Stimulated activated CD4-positive, alpha-beta T cell treated with anti-CD3 and anti-CD28 coated beads, Interleukin-4, amount 100 ng/mL, for 1 hour (primary cell): ENCODE measurements at places on chromosomes 5 and 9.

- no peak for DNase-seq
These were observed 63.6 kb downstream of the SUSD1 start for GRCh38 chr9:112111461-112111860.

DNA sequence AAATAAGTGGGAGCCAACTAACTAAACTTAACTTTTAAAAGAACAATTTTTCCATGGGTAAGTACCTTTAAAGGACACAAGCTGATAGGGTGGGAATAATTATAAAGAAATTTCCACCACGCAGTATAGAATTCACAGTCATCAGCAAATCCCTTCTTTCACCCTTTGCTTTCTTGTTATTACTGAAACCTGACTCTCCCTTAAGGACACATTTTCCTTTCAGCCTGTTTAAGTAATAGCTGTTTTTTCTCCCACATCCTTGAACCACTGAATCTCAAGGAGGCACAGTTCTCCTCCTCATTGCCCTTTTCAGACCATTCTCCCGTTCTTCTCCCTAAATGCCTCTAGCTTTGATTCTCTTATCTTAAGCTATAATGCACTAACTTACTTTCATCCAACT, 6.3 kb downstream of the C5orf15 start:
- DNase-seq, result no peak

GRCh38 chr5:5419291-5420210, 2.9 kb upstream of the ICE1 start:
- DNase-seq, result no peak

DNA sequence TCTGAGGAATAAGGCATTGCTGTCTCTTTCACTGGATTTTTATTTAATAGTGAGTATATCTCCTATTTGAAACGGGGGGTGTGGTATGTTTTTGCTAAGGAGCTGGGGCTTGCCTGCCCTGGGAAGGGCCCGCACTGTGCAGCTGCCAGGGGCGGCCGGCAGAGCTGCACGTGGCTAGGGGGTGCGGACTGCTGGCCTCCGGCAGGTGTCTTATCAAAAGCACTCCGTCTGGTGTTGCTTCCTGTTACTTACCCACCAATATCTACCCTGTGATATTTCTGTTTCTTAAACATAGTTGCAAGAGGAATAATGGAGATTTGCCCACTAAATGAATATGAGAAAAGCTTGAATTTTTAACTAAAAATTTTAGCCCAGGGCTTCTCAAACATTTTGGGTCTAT, 232.0 kb downstream of the IRX1 start:
- no peak for DNase-seq

DNA sequence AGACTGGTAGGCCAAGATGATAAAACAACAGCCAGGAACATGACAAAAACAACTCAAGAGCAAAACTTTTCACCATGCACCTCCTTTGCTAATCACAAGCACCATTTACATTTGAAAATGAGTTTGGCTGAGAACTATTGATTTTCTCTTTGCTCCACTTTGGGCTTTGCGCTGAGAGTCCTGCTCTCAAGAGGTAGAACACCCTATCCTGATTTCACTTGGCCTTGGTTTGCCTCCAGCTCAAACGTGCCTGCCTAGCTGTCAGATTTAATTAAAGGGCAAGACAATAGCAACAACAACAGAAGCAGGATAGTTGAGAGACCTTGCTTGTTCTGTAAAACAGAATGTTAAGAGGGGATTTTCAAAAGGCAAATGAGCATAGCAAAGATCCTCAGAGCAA, 128.2 kb upstream of the ASTN2 start:
- DNase-seq, result no peak

- no peak for DNase-seq
These were observed 2.0 kb upstream of the MZB1 start for GRCh38 chr5:139391570-139392323.

- DNase-seq, result peak; percentile 2
These were observed 87.3 kb upstream of the SLC44A1 start for GRCh38 chr9:105157171-105157583.

DNA sequence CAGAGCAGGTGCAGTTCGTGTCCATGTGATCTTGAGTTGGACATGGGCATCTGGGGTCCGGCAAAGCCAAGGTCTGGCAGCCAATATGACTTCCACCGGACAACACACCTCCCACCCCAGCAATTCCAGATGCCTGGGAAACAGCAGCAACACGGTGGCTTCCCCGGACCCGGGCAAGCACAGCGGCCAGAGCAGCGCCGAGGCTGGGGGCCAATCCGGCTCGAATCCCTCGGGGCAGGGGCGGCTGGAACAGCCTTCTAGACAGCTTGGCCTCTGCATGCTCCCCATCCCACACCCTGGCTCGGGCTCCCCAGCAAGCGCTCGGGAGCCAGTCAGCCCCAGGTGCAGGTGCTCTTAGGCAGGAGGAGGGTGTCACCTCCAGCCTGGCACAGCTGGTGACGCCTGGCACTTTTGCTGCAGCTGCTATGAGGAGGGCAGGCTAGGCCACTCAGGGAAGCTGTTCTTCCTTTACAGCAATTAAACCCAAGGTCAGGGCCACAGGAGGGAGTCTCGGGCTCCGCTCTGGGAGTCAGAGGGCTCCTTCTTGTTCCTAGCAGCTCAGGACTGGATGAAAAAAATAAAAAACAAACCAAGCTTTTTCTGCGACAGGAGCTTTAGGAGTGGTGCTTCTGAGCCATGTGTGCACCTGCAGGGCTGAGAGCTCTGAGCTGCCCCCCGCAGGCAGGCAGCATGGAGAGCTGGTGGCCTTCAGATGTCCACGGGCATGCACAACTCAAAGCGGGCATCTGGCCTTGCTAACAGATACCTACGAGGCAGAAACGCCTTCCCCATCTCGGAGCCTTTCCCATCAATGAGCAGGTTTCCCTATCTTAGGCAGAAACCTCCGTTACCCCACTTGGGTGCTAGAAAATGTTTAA, 28.2 kb downstream of the DBH start:
- DNase-seq, result no peak

DNA sequence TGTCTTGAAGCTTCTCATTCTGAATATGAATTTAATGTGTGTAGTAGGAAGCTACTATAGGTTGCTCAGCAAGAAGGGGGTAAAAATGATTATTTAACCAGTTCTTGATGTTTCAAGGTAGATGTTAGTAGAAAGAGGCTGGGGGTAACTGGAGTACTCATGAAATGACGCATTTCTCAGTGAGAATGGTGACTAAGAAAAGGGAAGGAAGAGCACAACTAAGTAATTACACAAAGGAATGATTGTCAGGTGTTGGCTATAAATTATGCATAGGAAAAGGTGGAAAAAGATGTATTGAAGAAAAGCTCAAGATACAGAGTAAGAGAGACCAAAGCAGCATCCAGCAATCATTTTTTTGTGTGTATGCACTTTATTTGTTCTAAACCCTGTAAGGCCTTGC, 1.4 kb upstream of the PSIP1 start:
- no peak for DNase-seq

DNA sequence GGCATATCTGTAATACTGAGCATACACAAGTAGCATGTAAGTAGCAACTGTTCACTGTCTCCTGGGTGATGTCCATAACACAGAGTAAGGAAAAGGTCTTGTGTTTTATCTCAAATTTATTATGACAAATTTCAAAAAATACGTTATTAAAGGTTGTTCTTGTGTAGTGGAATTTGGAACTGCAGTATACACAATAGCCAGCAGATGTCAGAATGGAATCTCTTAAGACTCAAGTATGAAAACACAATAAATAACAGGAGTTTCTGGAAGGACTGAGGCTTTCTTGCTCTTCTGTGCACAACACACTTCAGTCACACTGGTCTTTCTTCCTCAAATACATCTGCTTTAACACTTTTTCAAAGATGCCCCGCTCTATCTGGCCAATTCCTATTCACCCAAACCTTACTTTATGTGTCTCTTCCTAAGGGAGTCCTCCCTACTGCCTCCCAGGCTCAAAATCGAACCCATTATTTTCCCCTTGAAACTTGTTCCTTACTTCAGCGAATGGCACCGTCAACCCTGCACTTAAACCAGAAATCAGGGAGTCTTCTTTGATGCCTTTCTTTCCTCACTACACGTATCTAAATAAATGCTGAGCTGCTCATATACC, 6.5 kb upstream of the FBXO10 start:
- no peak for DNase-seq

GRCh38 chr5:3302228-3302627, 293.4 kb upstream of the IRX1 start:
- no peak for DNase-seq

GRCh38 chr9:101130054-101130453, 101.5 kb downstream of the PLPPR1 start:
- DNase-seq, result no peak

DNA sequence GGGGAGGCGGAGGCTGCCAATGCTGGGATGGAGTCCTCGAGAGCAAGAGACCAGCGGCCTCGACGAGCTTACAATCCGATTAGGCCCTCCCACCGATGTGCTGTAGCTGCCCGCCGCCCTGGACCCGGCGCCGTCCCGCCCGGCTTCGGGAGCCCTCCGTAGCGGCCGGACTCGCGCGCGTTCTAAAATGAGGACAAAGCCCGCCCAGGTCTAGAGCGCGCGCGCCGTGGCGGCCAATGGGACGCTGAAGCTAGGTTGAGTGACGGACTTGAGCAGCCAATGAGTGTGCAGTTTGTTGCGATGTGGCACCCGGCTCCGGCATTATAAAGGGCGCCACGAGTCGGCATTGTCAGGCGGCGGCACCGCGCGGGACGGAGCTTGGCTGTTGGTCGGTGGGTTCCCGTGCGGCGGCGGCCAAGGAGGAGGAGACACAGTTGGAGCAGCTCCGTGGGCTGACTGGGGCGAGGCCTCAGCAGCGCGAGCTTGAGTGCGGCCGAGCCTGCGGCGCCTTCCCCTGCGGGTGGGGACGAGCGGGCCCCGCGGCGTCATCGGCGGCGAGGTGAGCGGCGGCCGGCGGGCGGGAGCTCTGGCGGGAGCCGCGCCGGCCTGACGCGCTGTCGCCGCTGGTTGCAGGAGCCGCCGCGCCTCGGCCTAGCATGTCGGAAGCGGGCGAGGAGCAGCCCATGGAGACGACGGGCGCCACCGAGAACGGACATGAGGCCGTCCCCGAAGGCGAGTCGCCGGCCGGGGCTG, at the start of gene HNRNPAB:
Gene HNRNPAB (plus strand): TSS at position 352 of the 753 bp plus-strand sequence. CDS start 305 bp downstream, at position 657.
- DNase-seq, result peak; percentile 94

DNA sequence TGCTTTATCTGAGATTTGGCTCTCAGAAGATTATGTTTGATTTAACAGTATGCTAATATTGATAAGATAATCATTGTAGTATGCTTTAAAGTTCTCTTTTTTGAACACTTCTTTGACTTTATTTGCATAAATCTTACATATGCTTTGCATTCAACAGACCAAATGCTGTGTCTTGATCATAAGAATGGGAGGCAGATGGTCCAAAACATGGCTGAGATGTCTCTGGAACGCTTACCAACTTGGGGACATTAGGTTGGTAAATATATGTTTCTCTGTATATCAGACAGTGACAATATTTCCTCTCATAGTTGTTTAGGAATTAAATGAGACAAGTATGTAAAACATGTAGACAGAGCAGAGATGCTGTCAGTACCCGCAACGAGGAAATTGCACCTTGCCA, 197.9 kb upstream of the CTNND2 start:
- DNase-seq, result no peak

GRCh38 chr9:134689321-134690181, 47.9 kb downstream of the COL5A1 start:
- no peak for DNase-seq

- DNase-seq, result no peak
These were observed 10.7 kb downstream of the SAP30L start for GRCh38 chr5:154456540-154456939.

DNA sequence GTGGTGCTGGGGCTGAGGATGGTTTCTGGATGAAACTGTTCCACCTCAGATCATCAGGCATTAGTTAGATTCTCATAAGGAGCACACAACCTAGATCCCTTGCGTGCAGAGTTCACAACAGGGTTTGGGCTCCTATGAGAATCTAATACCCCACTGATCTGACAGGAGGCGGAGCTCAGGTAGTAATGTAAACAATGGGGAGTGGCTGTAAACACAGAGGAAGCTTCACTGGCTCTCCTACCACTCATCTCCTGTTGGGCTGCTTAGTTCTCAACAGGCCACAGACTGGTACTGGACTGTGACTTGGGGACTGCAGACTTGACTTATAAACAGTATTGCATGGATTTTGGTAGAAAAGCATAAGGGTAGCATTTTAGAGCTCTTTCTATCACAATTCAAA, 870.7 kb upstream of the CDH10 start:
- no peak for DNase-seq

DNA sequence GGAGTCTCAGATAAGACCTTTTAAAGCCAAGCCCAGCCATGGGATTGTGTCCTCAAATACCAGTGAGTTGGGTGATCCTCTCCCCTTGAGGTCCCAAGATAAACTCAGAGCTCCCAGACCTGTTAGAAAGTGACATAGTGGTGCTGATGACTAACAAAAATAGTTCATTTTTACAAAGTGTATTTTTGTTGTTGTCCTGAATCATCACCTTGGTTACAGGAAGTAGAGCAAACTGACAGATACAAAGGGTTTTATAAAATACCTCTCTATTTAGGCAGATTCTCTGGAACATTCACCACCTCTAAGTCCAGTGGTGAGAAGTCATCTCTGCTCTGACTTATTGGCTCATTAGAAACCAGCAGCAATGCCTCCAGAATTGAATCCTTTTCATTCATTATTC, 259.3 kb downstream of the CEMIP2 start:
- no peak for DNase-seq

DNA sequence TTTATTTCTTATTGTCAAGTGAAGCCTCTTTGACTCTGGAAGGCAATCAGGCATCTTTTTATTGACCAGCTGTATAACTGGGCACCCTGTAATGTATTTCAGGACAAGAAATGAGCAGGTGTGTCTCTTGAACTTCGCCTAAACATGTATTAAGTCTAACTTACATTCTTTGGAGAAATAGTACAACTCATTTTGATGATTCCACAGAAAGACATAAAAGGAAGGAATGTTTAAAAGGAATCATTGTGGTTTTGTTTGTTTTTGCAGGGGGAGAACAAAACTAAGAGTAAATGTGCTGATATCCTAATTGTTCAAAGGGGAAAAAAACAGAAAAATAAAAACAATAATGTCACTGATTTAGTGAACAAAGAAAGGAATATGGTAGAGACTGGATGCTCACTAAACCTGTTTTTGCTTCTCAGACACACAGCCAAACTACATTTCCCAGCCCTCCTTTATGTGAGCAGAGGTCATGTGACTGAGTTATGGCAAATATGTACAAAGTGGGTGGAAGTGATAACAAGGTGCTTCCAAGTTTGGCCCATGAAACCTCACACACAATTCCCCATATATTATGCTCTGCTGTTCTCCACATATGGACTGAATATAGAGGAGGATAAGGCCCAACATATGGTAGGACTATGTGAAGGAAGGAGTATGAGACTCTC, 150.6 kb upstream of the ACOT12 start:
- no peak for DNase-seq

- no peak for DNase-seq
These were observed 24.9 kb downstream of the TRPM3 start for GRCh38 chr9:71096421-71097108.

GRCh38 chr5:68352166-68352565, 136.6 kb downstream of the PIK3R1 start:
- no peak for DNase-seq
